GM13976 (cell line): ENCODE measurements at places on chromosomes 11 and 22.
A peak's percentile ranks its signal among the peaks of the same experiment; 100 is the strongest.

DNA sequence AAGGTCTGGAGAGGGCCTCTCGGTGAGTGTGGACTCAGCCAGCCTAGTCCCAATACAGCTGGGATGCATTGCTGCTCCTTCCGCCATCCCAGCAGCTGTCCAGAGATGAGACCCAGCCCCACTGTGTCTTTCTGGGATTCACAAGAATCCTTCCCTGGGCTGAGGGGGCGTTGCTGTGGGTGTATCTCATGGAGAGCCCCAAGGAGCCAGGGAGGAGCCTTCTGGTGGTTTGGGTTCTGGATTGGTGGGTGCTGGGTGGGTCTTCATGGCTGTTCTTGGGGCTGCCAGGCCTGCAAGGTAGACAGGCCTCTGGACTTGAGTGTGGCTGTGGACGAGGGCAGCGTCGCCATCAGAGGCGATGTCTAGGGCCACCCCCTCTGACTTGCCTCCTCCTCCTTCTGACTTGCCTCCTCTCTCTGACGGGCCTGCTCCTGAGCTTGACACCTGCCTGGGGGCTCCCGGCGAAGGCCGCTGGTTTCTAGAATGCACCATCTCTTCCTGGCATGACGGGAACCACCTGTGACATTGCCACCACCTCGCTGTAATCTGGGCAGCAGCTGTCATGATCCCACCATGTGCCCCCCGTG lies 17.2 kb downstream of the KCNQ1 start:
- DNase-seq: no peak

GRCh38 chr11:61279934-61280659 lies 15.0 kb downstream of the VWCE start:
- DNase-seq: no peak

DNA sequence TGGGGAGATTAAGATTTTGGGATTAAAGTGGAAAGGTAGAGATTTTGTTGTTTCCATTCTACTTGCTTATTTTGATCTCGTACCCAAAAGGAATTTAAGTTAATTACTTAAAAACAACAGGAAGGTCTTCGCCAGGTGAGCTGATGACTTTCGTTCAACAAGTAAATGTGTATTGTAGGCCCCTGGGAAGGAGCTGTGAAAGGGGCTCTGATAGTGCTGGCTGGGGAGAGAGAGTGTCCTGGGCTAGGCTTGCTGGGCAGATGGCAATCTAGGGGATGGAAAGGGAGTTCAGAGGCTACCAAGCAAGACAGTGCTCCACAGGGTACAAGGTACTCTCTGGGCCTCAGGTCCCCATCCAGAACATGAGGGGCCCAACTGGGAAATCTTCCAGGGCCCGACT lies 189.4 kb downstream of the CEP164 start:
- DNase-seq: no peak

DNA sequence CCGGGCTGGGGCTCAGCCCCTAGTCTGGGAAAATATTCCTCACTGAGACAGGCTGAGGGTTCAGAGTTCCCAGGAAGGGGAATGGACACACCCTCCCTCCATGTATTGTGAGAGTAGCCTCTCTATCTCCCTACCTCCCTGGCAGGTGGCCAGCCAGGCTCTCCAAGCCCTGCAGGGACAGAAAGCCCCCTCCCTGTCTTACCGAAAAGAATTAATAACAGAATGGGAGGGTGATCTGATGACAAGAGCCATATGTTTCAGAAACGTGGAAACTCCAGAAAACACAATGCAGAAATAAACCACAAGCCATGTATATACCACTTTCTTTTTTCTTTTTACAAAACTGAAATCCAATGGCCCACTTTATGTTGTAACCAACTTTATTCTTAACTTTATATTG lies 140.0 kb downstream of the CHST1 start:
- DNase-seq: no peak

GRCh38 chr22:17284888-17285287 lies 65.7 kb upstream of the ADA2 start:
- DNase-seq: no peak

GRCh38 chr11:76524919-76525318 lies 80.1 kb downstream of the EMSY start:
- no peak for DNase-seq

GRCh38 chr11:77865805-77866204 lies 44.9 kb downstream of the AAMDC start:
- no peak for DNase-seq

DNA sequence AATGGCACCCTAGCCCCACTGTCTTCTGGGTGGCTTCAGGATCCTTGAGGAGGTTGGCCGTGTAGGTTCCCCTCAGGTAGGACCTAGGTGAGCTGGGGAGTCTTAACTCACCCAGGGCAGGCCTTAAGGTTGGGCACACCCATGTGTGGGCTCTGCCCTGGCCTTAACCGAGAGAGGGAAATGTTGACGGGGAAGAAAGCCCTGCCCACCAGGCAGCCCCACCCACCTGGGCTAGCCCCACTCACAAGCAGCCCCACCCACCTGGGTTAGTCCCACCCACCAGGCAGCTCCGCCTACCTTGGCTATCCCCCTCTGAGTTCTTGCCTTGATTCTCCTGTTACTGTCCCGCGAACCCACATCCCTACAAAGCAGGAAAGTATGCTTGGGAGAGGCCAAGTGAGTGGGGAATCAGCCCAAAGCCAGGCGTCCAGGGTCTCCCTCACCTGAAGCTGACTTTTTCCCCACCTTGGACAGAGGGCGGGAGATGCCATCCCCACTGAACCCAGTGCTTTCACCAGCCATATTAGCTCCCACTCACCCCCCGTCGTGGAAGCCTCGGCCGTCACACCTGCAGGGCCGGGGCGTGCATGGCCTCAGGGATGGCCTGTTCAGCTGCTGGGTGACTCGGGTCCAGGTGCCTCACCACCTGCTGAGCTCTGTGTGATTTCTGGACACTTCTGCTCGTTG lies at the start of gene MYEOV:
Gene MYEOV, plus strand, starts transcription at position 337 of the 687 bp plus-strand sequence. CDS start 1,200 bp downstream, outside the sequence.
- DNase-seq: peak; percentile 83

DNA sequence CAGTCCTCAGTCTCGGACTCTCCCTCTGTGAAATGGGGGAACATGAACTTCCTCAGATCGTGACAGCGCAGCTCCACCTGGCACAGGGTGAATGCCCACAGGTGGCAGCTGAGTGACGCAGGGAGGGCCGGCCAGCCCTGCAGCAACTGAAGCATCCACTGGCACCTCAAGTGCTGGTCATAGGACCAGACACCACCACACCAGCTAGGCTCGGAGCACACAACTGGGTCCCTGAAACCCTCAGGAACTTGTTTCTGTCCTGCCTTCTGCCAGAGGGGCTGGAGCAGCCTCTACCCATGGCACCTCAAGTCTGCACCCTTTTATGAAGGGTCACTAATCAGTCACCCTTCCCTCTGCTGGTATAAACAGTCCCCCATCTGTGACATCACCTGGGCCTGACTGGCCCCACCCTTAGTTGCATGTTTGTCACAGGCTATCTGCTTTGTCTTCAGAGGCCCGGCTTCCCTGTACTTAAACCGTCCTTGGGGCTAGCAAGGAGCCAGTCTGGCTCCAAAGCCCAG lies 7.4 kb upstream of the CDC42BPG start:
- peak; percentile 72 for DNase-seq

DNA sequence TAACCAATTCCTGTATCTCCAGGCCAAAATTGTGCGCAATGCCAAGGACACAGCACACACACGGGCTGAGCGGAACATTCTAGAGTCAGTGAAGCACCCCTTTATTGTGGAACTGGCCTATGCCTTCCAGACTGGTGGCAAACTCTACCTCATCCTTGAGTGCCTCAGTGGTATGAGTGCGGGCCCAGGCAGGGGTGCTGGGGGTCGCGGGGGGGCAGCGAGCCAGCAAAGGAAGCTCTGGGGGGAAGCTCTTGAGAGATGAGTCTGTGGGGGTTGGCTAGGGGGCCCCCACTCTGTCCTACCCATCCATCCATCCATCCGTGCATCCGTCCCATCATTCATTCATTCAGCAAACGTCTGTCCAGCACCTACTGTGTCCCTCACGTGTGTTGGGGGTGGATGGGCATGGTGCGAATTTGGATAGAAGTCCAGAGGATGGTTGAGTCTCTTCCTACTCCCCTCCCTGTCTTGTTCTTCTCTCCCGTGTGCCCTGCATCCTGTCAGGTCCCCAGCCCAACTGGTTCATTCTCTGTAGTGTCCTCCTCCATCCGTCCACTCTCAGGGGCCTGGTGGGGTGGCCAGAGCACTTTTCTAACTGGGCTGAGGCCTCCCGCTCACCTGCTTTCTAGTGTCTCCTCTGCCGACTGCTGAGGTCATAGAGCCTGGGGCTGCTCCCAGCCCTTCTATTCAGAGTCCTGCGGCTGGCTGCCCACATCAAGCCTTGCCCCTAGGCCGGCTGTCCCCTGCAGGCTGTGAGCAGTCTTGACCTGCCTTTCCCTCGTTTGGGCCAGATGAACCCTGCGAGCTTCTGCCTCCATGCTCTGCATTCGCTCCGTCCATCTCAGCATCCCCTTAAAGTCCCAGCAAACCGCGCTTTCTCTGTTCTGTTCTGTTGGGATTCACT lies 3.3 kb downstream of the RPS6KB2 start:
- no peak for DNase-seq

- DNase-seq: no peak
Measured at GRCh38 chr22:41574847-41575381, 14.1 kb downstream of the CSDC2 start.

- DNase-seq: no peak
Measured at GRCh38 chr11:93822359-93822758, 28.1 kb downstream of the VSTM5 start.

- DNase-seq: no peak
Measured at GRCh38 chr11:117696540-117696939, 100.5 kb downstream of the DSCAML1 start.
